Naive B cell (primary cell): ENCODE measurements at places on chromosomes 4 and X.

- no peak overlapping the region for H3K27ac ChIP-seq
- no peak for DNase-seq
- H3K36me3 ChIP-seq: no peaks in the 10 kb centered on the region
Observed at GRCh38 chrX:118337687-118338086, 8.2 kb upstream of the WDR44 start.

DNA sequence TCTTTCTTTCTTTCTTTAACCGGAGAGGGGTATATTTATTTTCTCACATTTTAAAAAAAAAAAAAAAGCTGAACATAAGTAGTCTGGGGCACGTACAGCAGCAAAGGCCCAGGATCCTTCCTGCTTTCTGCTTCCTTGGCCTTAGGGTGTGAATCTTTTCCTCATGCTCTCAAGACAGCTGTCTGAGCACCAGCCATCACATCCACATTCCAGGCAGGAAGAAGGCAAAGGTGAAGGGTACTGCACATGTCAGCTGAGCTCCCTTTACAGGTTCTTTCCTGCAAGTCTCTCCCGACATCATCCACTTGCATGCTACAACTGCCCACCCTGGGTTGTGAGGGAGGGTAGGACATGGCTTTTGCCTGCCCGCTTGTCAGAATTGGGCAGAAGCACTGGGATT, 63.7 kb upstream of the GDPD2 start:
- DNase-seq: no peak
- H3K4me3 ChIP-seq: no peak overlapping the region
- no peaks in the 10 kb centered on the region for H3K27me3 ChIP-seq
- H3K4me1 ChIP-seq: no peaks in the 10 kb centered on the region

GRCh38 chr4:22897520-22898108, 204.9 kb downstream of the GBA3 start:
- H3K36me3 ChIP-seq: no peaks in the 10 kb centered on the region
- no peaks in the 10 kb centered on the region for H3K4me1 ChIP-seq
- peaks cover 7% of the 10 kb centered on the region for H3K27me3 ChIP-seq
- H3K4me3 ChIP-seq: no peak overlapping the region

DNA sequence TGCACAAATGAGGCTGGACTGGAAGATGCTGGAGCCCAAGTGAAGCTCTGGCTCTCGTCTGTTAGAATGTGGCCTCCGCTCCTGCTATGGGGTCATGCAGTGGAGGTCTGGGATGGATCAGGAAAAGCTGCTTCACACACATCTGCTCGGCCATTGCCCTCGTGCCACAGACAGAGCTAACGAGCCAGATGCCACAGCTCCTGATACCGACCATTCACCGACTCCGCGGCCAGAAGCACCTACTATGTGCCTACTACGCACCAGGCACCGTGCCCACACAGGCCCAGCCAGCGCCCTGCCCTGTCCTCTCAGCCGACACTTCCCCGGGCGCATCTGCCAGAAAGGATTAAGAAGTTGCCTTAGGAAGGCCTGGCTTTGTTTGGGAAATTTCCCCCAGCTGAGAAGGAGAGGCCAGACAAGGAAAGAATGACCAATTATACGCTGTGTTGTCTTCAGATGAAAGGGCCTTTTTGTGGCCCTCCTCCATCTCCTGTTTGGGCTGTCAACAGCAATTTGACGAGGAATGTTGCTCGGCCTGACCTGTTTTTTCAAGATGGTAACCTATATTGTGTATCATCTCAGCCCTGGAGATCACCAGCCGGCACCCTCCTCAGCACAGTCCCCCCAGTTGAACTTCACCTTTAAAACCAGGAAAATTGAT, 34.3 kb downstream of the HMX1 start:
- H3K27me3 ChIP-seq: no peaks in the 10 kb centered on the region
- H3K27ac ChIP-seq: no peak overlapping the region
- H3K4me1 ChIP-seq: no peaks in the 10 kb centered on the region
- H3K36me3 ChIP-seq: no peaks in the 10 kb centered on the region

GRCh38 chrX:120260369-120260768, 9.8 kb downstream of the ZBTB33 start:
- H3K27me3 ChIP-seq: no peaks in the 10 kb centered on the region
- peaks cover 24% of the 10 kb centered on the region for H3K4me1 ChIP-seq

DNA sequence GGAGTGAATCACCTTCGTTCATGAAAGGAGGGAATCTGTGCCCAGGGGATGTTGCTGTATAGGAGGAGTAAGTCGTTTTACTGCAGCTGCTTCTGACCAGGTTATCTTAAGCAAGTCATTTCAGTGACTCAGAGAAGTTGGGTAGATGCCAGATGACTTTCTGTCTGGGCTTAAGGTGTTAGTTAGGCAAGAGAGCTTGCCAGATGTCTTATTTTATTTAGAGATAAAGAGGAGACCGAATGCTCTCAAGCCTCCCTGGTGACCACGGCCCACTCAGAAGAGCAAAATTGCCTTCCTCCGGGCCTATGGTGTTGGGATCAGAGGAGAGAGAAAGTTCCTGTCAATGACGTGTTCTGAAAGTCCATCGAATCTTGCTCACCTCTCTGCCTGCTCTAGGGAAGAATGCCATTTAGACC, 16.3 kb upstream of the ZNF827 start:
- H3K27me3 ChIP-seq: peaks cover 30% of the 10 kb centered on the region
- no peak overlapping the region for H3K27ac ChIP-seq
- peaks cover 12% of the 10 kb centered on the region for H3K36me3 ChIP-seq
- H3K4me3 ChIP-seq: no peak overlapping the region
